ENCODE measurements at places on chromosomes 2 and 18.

GRCh38 chr18:31225668-31226067 is 63.0 kb upstream of the DSC1 start:
- H3K36me3 ChIP-seq, result no peaks in the 10 kb centered on the region
- H3K27me3 ChIP-seq, result no peaks in the 10 kb centered on the region
- H3K4me3 ChIP-seq, result no peak overlapping the region
- DNase-seq, result no peak
- no peaks in the 10 kb centered on the region for H3K4me1 ChIP-seq

GRCh38 chr2:230319211-230319862 is 7.7 kb upstream of the SP140L start:
- H3K27me3 ChIP-seq, result no peaks in the 10 kb centered on the region
- H3K27ac ChIP-seq, result peak overlapping the region; percentile 94
- peak overlapping the region; percentile 61 for H3K4me3 ChIP-seq
- H3K36me3 ChIP-seq, result peaks cover 53% of the 10 kb centered on the region

- H3K4me1 ChIP-seq, result no peaks in the 10 kb centered on the region
- peaks cover 8% of the 10 kb centered on the region for H3K27me3 ChIP-seq
- no peaks in the 10 kb centered on the region for H3K36me3 ChIP-seq
Measured at GRCh38 chr2:3098231-3098630, 279.4 kb downstream of the EIPR1 start.

DNA sequence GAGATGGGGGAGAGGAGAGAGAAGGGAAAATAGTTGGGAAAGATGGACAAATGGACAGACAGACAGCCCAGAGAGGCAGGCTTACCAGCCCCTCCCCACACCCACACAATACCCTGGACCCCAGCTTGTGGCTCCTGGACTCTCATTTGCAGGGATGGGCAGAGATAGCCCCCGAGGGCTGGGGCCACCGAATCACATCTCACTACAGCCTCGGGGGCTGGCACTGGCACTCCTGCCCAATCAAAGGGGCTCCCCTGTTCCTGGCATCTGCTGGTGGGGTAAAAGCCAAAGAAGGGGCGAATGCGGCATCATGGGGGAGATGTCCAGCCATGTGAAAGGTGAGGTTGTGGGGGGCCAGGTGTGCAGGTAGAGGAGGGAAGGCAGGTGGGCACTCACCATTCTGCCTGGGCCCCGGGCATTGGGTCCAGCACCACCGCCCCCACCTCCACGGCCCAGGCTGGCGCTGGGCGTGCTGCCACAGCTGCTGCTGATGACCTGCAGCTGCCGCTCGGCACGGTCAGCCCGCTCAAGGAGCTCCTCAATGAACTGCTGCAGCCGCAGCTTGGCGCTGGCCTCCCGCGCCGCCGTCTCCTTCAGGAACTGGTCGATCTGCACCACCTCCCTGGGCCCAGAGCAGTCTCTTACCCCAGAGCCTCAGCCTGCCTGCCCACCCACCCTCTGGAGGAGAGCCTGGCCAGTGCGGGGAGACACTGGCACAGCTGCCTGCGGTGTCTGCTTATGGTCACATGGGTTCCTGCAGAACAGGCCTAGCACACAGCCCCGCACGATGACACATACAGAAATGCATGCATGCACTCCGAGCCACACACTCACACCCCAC is 18.0 kb downstream of the FBXO41 start:
- peaks cover 6% of the 10 kb centered on the region for H3K36me3 ChIP-seq
- no peak overlapping the region for H3K27ac ChIP-seq
- peaks cover 24% of the 10 kb centered on the region for H3K4me1 ChIP-seq
- H3K27me3 ChIP-seq, result no peaks in the 10 kb centered on the region
- H3K4me3 ChIP-seq, result no peak overlapping the region

GRCh38 chr2:133503323-133503722 is 64.9 kb downstream of the NCKAP5 start:
- no peak overlapping the region for H3K4me3 ChIP-seq
- no peaks in the 10 kb centered on the region for H3K4me1 ChIP-seq
- H3K36me3 ChIP-seq, result no peaks in the 10 kb centered on the region
- no peaks in the 10 kb centered on the region for H3K27me3 ChIP-seq
